ENCODE measurements at places on chromosomes 3 and 15.

- DNase-seq: no peak
Measured at GRCh38 chr15:58393241-58393662, 38.5 kb upstream of the LIPC start.

- DNase-seq: no peak
Measured at GRCh38 chr3:50637011-50637410, 20.1 kb downstream of the MAPKAPK3 start.

- no peak for DNase-seq
Measured at GRCh38 chr3:29026286-29026685, 254.6 kb upstream of the RBMS3 start.

- no peak for DNase-seq
Measured at GRCh38 chr3:133023362-133023761, 14.8 kb upstream of the TMEM108 start.

DNA sequence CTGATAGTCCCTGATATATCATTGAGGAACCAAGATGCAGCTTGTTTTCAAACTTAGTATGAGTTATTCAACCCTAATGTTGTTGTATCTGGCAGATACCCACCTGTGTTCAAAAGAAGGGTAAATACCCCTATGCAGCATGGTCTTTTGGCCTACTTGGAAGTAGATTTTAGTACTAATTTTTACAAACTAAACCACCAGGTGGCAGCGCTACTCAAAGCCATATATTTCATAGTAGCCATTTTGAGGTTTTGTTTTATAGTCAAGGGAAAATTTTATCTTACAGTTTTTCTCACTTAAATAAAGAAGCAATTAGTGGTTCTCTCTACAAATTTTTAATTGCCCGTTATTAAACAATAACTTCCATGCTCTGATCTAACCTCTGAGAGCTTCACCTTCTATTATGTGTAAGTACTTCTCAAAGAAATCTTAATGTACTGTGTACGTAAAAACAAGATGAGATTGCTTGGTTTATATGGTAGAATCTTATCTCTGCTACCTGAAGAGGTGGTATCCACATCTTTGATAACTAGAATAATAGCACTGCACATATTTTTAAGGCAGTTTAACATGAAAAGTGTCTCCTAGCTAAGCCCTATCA, 31.5 kb upstream of the MLF1 start:
- no peak for DNase-seq

GRCh38 chr15:50358845-50359244, 3.8 kb upstream of the GABPB1 start:
- no peak for DNase-seq

GRCh38 chr15:83210619-83211018, 3.0 kb upstream of the HDGFL3 start:
- no peak for DNase-seq

DNA sequence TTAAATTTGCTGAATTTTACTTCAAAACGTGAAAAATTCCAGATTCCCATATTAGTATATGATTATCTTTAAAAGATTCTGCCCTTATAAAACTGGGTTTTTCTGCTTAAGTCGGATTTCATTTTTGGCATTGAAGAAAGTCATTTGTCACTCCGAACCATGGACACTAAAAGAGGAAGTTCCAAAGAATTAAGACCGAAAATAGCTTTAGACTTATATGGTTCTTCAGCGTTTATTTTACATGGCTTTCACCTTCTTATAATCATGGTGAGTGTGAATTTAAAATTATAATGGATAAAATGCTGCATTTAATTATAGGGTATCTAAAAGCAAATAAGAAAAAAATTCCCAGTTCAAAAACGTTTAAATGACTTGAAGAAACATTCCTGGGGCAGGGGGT, 1.0 kb downstream of the C3orf38 start:
- DNase-seq: no peak

DNA sequence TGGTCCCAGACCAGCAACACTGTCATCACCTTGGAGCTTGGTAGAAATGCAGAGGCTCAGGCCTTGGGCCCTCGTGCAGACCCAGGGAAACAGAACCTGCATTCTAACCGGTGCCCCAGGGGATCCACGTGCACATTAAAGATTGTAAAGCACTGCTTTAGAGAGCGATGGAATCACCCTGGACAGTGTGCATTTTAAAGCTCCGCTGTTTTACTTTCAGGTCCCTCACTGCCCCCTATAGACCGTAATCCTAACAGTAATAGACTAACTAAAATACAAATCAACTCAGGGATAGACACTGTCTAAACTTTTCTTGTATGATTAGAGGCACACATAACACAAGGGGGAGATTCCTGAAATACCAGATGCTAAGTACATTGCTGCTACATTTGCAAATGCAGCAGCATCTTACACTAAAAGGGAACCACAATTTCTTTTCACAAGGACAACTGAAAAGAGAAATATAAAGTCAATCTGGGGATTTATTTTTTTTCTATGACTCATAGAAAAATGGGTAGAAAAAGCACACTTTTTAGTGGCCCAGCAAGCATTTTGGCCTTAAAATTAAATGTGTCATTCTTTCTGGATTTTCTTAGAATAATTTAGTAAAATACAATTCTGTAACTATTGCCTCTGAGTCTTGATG, 10.5 kb upstream of the SH3GL3 start:
- DNase-seq: no peak

GRCh38 chr3:21436835-21437234, 314.2 kb downstream of the ZNF385D start:
- DNase-seq: no peak

- no peak for DNase-seq
Measured at GRCh38 chr15:70967646-70968045, 75.0 kb downstream of the LRRC49 start.

DNA sequence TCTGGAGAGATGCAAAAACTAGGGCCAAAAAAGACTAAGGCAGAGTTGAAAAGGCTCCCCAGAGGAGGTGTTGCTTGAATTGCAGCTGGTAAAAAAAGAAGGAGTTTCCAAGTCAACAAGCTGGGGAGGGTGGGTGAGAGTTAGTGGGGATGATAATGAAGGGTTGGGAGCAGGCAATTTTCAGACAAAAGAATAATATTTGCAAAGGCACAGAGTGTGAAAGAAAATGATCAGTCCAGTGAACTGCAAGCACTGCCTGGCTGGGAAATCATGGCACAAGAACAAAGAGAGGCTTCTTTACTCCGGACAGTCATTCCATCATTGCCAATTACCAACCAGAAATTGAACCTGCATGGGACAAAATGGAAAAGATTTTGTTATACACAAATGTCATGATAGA, 42.2 kb downstream of the C3orf85 start:
- no peak for DNase-seq

DNA sequence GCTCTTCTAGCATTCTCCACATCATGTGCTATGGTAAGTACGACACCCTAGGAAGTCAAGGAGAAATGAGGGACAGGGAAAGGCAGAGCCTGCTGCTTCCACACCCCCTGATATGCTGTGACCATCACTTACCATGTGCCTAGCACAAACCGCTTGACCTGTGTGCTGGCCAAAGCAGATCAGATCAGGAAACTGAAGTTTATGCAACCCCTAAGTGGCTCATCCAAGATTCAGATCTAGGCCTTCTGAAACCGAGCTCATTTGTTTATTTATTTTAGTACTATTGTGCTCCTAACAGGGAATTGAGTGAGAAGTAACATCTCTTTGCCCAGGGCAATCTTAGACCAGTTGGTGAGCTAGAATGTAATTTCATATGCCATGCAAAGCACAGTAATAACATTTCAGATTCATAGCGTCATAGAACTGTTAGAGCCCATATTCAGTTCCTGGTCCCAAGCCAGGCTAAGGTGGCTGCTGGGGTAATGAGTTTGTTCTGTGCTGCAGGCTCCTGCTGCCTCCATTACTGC, at the start of gene RTP2:
Gene RTP2, minus strand, starts transcription at position 51 of the 527 bp plus-strand sequence. CDS start 429 bp downstream, outside the sequence.
- no peak for DNase-seq

- no peak for DNase-seq
Measured at GRCh38 chr3:3127432-3128010, 781 bp downstream of the TRNT1 start.

GRCh38 chr15:100202309-100202960, 139.3 kb downstream of the ADAMTS17 start:
- DNase-seq: no peak

GRCh38 chr15:78263907-78264303, 457 bp upstream of the DNAJA4 start:
- no peak for DNase-seq

DNA sequence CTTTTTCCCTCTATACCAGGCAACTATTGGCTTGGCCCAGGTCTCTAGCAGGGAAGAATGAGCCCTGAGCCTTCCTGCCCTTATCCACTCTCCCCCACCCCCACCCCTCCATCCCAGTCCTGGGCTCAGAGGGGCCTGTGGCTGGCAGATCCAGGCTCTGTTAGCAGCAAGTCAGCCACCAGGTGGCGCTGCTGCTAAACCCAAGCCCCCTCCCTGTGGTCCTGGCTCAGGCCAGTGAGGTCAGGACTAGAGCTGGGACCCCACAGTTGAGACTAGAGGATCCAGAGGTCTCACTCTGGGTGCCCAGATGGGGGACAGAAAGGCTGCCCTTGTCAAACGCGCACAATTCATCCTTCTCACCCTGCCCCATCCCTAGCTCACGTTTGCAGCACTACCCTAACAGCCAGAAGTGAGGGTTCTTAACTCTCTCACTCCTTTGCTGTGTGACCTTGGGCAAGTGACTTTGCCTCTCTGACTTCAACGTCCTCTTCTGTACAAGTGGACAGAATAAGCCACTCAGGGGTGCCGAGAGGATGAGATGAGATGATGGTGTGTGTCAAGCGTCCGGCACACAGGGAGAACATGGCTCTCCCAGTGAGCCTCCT, 46.8 kb upstream of the SLC6A1 start:
- peak; percentile 52 for DNase-seq

- DNase-seq: no peak
Measured at GRCh38 chr3:125367403-125368230, 7.5 kb downstream of the ZNF148 start.

DNA sequence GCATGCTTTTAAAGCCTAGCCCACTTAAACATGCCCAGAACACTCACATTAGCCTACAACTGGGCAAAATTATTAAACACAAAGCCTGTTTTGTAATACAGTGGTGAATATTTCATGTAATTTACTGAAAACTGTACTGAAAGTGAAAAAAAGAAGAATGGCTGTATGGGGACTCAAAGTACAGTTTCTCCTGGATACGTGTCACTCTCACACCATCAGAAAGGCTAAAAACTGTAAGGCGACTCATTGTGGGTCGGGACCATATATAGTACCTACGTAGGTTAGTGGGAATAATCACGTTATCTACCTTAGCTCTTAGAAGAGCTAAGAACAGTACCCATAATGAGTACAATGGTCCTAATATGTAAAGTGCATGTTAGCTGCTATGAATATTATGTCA, 80.2 kb upstream of the SPATA12 start:
- no peak for DNase-seq

DNA sequence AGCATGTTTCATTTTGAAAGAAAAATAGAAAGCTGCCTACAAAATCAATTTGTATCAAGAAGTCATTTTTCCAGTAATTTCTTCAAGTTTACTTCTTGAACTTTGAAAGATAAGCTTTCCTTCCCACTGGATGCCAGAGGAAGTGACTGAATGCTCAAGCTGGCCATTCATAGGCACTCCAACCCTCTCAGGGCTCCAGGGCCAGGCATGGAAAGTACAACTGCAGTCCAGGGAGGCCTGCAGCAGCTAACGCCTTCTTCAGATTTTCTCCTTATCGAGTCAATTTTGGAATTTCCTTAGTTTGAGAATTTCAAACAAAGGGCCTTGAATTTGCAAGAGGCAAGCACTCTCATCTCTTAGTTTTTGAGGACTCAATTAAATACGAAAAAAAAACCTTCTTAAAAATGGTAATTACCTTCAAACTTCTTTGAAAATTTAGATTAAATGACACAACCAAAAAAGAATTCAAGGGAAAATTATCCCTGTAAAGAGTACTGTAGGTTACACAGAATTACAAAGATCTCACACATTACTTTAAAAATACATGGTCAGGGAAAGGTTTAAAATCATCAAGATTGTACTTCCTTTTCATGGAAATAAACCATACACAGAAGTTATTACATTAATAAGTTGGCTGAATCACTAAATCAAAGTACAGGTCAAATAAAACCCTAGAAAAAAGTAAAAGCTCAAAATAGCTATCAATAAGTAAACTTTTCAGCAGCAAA, 2.5 kb downstream of the UBP1 start:
- no peak for DNase-seq

GRCh38 chr15:56794165-56794552, 60.9 kb upstream of the ZNF280D start:
- DNase-seq: no peak

DNA sequence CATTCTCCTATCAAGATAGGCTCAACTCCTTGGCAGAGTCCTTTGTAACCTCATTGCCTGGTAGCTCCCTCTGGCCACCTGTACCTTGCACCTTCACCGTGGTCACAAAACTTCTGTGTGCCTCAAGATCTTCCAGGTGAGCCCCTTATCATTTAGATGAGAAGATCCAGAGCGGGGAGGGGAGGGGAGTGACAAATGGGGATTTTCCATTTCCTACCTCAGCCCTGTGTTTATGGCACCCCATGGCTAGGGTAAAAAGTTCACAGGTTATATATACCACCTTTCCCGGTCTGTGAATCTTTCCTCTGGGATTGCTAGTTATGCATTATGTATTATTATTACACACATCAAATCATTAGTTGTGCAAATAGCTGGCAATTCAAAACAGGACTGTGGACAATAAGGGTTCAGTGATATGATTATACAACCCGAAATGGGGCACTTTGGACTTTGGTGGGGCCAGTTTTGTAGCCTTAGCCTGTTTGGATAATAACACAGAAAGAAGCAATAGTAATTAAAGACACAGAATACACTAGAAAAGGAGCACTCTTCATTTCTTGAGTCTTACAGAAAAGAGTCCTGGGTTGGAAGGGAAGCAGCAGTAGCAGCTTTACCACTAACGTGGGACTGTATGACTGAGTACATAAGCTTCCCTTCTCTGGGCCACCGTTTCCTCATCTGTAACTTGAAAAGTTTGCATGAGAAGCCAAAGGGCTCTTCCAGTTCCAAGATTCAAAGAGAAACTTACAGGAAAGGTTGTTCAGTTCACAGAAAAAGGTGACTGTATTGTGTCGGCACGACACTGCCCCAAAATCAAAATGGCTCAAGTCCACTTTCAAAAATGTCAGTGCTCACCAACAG, 7.1 kb downstream of the TLE3 start:
- no peak for DNase-seq

- no peak for DNase-seq
Measured at GRCh38 chr15:60381148-60381788, 16.5 kb downstream of the ANXA2 start.

- no peak for DNase-seq
Measured at GRCh38 chr15:91465086-91465485, 365.0 kb downstream of the SV2B start.

- no peak for DNase-seq
Measured at GRCh38 chr3:122824465-122825381, 29.9 kb downstream of the SLC49A4 start.

GRCh38 chr3:112642912-112643506, 2.1 kb upstream of the CCDC80 start:
- DNase-seq: peak; percentile 92

GRCh38 chr3:54356261-54357045, 234.1 kb downstream of the CACNA2D3 start:
- no peak for DNase-seq

- no peak for DNase-seq
Measured at GRCh38 chr3:82082796-82083195, 321.4 kb upstream of the GBE1 start.

Measured in uterus (tissue), 4 donors.